ENCODE measurements at places on chromosomes 13 and 19. TPM values are rescaled to one million over a fixed set of nuclear protein-coding genes. Genes with fewer than 3 reads are reported as not detected.

Gene TEKTIP1
- total RNA-seq: not detected

Gene LGALS4
- total RNA-seq: 3.6 TPM

Gene FFAR3
- not detected for total RNA-seq

DNA sequence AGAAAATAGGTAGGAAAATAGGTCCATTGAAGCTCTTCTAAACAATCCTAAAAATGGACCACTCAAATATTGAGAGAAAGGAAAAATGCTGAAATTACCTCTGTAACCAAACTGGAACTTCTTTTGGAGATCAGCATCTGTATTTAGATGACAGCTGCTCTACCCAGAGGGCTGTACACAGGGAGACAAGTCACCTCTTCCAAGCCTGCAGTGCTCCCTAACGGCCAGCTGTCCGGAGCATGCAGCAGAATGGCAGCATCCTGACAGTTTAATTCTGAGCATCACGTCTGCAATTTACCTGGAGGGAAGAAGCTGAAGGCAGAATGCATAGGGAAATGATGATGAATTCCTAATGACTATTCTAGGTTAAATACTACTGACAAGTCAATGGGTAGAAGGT, 62.8 kb upstream of the DIAPH3 start:
- H3K27ac ChIP-seq: no peak overlapping the region
- no peaks in the 10 kb centered on the region for H3K36me3 ChIP-seq
- no peak for DNase-seq
- H3K4me1 ChIP-seq: no peaks in the 10 kb centered on the region

DNA sequence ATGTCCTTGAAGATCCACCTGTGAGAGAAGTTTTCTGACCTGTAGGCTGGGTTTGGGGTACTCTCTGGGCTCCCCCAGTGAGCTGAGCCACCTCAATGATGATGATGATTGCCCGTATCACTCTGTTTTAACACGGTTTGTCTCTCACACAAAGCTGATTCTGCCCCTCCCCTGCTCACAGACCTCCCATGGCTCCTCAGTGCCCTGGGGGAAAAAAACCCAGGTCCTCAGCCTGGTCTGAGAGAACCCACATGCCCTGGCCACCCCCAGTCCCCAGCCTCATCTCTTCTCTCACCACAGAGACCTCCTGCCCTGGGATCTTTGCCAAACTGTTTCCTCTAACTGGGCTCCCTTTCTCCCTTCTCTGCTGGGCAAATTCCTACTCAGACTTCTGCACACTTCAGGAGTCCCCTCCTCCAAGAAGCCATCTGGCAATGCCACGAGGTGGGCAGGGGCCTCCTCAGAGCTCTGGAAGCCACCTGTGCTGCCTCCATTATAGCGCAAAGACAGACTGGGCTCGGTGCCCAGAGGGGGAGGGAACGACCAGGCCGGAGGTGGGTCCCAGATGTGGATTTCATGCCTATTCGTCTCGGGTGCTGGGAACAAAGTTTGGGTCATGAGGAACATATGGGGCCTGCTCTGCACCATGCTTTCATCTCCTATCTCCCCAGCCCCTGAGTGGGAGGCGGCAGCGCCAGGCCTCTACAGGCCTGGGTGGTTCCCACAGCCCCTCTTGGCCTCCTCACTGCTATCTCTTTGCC, 8.5 kb upstream of the CA11 start:
- H3K27me3 ChIP-seq: no peaks in the 10 kb centered on the region
- H3K27ac ChIP-seq: no peak overlapping the region
- no peaks in the 10 kb centered on the region for H3K4me1 ChIP-seq
- DNase-seq: no peak
- no peaks in the 10 kb centered on the region for H3K36me3 ChIP-seq

- peaks cover 7% of the 10 kb centered on the region for H3K4me1 ChIP-seq
- DNase-seq: no peak
- no peak overlapping the region for H3K4me3 ChIP-seq
- H3K27ac ChIP-seq: peak overlapping the region; percentile 90
- no peaks in the 10 kb centered on the region for H3K36me3 ChIP-seq
- no peaks in the 10 kb centered on the region for H3K27me3 ChIP-seq
Measured at GRCh38 chr13:30863231-30863630, 42.8 kb upstream of the MEDAG start.

DNA sequence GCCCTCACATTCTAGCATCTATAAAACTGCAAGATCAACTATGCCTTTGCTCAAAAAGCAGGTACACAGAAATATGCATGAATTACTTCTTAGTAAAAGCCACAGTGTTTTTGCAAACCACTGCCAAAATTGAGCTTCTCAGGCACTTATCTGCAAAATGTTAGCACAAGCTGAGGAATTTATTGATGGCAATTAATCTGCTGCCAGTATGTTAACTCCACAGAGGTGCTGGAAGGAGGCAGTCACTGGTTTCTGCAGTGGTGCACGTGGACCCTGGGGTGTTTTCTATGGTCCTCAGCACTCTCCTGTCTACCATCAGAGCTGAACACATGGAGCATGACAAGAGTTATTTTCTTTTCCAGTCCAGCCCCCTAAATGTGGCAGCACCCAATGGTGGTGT, 44.2 kb downstream of the CLDN10 start:
- H3K4me3 ChIP-seq: no peak overlapping the region
- DNase-seq: no peak
- H3K36me3 ChIP-seq: no peaks in the 10 kb centered on the region
- H3K4me1 ChIP-seq: no peaks in the 10 kb centered on the region
- no peaks in the 10 kb centered on the region for H3K27me3 ChIP-seq

GRCh38 chr13:37179645-37180044, 74.2 kb upstream of the CSNK1A1L start:
- no peak overlapping the region for H3K4me3 ChIP-seq
- H3K27me3 ChIP-seq: no peaks in the 10 kb centered on the region
- H3K4me1 ChIP-seq: no peaks in the 10 kb centered on the region
- no peak for DNase-seq
- no peaks in the 10 kb centered on the region for H3K36me3 ChIP-seq
